WERI-Rb-1 (cell line): ENCODE measurements at places on chromosomes 1 and 21.

DNA sequence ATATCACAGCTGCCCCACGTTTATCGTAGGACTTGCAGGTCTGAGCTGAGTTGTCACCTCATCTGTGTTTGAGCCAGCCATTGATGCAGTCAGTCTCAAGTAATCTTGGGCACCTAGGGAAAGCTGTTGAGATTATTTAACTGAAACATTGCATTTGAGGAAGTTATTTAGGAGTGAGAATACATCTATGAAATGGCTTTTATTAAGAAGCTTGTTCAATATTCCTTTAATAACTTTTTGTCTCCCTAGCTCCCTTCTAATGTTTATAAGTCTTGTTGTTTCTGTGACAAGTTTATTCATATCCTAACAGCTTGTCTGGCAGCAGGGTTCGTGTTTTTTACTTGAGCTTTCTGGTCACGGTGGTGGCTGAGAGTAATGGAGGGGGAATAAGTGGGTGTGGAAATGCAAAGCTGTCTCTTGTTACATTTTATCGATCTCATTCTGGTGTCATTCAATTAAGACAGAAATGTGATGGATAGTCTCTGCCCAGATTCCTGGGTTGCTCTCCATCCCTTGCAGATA, 555.9 kb downstream of the USP25 start:
- no peak for DNase-seq

- no peak for DNase-seq
Measured at GRCh38 chr1:15609631-15610030, 7.6 kb upstream of the DDI2 start.

- DNase-seq = no peak
Measured at GRCh38 chr1:58573138-58573537, 3.9 kb downstream of the TACSTD2 start.

DNA sequence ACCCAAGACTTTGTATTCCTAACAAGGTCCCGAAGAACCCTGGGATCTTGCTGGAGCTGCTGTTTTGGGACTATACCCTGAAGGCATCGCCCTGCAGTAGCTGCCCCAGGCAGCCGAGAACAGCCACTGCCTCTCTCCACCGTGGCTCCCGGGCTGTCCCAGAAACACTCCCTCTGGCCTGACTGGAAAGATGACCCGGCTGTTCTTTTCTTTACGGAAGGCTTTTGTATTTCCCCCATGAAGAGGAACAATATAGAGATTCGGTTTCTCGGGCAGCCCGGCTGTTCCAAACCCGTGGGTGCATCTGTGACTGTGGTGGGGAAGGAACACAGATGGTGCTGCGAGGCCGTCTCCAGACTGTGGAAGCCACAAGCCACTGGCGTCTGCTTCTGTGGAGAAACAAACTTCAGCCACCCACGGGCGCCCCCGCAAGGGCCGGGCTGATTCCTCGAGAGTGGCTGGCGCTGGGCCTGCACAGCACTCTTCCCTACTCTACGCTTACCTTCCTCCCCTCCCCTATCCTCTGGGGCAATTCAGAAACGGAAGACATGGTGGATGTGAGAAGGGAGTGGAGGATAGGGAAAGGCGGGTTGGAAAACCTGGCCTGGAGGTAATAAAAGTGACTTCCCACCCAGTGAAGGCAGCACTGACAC, 33.7 kb upstream of the VASH2 start:
- DNase-seq = peak; percentile 45

- DNase-seq = no peak
Measured at GRCh38 chr1:38173157-38173831, 126.7 kb upstream of the POU3F1 start.

DNA sequence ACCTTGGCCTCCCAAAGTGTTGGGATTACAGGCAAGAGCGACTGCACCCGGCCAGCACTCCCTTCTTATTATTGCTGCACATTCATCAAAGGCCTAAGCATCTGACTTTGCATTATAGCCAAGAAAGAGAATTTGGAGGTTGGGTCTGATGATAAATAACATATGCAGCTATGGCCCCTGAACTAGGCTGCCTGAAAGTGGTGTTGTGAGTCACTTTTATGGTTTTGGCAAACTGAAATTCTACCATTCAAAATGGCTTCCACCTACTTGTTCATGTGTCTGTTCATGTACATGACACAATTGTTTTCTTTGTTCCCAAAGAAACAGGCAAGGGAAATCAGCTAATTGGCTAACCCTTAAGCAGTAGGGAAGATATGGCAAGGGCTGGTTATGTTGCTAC, 25.0 kb upstream of the UAP1 start:
- DNase-seq = no peak

- peak; percentile 90 for DNase-seq
Measured at GRCh38 chr1:41327383-41327999, 33.7 kb upstream of the FOXO6 start.

GRCh38 chr1:175978926-175979325, 228.2 kb downstream of the COP1 start:
- no peak for DNase-seq

DNA sequence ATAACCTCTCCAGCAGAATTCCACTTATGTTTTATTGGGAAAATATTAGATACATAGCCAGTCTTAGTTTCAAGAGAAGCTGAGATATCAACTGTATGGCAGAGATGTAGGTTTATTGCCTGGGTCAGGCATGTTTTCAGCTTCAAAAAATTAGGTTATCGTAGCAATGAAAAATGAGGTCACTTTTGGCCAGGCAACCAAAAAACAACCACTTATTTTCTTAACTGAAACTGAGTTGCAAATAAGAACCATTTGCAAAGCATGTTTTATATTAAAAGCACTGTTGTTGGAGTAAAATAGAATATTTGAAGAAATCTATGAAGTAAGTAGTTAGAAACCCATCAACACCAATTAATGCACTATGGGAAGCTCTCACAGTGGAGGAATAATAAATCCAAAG, 5.5 kb upstream of the OR6Y1 start:
- DNase-seq = no peak

DNA sequence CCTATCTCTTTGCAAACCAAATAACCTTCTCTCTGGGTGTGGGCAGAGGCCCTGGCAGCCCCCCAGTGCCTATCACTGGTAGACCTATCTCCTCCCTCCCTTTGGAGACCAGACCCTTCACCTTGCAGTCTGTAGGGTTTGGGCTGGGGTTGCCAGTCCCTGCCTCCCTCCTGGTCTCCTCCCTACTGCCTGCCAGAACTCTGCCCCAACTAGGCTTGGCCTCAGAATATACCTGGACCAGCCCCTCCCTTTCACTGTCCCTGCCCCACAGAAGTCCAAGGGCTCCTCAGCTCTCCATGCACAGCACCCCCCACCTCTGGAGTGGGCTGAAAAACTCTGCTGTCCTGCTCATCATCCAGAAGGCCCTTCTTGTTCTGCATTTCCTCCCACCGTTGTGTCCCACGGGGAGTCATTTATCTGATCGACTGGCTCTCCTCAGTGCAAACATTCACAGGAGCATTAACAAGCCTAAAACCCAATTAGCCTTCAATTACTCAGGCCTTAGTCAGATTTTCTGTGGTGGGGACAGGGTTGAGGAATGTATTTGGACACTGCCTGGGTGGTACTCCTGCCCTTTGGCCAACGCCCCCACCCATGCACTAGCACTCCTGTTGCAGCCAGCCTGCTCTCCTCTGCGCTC, 27.7 kb upstream of the DMBX1 start:
- no peak for DNase-seq

GRCh38 chr21:41387042-41387819, 25.4 kb downstream of the MX2 start:
- DNase-seq = no peak

DNA sequence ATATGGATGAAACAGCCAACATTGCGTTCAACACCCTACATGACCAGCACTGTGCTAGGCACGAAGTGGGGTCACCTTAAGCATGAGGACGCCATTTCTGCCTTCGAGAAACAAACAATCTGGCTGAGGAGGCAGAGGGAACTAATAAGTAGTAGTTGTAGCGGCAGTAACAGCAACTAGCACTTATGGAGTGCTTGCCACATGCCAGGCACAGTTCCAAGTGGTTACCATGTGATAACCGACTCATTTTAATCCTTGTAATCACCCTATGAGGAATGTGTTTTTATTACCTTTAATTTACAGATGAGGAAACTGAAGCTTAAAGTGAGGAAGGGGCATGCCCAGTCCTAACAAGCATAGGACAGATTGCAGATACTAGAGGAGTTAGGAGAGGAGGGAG, 33.7 kb downstream of the KCND3 start:
- no peak for DNase-seq

GRCh38 chr1:161784968-161785367, 18.8 kb downstream of the ATF6 start:
- no peak for DNase-seq

DNA sequence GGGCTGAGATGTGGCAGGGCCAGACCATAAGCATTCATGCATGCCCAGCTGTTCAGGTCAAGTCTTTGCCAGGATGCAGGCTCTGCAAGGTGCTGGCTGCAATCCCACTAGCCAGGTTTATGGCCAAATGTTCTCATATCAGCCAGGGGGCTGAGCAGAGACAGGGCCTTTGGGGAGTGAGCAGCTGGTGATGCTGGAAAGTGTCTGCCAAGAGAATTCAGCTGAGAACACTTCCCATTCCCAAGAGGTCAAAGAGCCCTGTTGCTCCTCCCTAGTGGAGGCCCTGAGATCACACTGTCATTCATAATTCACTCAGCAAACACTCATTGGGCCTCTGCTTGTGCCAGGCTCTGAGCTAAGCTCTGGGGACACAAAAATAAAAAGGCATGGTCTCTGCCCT, 150.3 kb downstream of the DMRTA2 start:
- no peak for DNase-seq

DNA sequence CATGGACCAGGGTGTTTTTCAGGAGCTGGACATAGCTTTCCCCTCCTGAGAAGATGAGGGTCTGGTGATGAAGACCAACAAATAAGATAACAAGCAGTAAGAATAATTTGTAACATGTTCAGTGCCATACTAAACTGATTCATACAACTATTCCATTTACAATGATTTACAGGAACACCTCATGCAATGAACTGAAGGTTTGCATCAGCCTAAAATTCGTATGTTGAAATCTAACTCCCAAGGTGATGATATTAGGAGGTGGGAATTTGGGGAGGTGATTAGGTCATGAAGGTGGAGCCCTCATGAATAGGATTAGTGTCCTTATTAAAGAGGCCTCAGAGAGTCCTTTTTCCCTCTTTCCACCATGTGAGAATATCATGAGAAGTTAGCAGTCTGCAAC, 15.9 kb upstream of the NIBAN1 start:
- DNase-seq = no peak

GRCh38 chr1:221724931-221725605, 16.8 kb downstream of the DUSP10 start:
- DNase-seq = no peak

DNA sequence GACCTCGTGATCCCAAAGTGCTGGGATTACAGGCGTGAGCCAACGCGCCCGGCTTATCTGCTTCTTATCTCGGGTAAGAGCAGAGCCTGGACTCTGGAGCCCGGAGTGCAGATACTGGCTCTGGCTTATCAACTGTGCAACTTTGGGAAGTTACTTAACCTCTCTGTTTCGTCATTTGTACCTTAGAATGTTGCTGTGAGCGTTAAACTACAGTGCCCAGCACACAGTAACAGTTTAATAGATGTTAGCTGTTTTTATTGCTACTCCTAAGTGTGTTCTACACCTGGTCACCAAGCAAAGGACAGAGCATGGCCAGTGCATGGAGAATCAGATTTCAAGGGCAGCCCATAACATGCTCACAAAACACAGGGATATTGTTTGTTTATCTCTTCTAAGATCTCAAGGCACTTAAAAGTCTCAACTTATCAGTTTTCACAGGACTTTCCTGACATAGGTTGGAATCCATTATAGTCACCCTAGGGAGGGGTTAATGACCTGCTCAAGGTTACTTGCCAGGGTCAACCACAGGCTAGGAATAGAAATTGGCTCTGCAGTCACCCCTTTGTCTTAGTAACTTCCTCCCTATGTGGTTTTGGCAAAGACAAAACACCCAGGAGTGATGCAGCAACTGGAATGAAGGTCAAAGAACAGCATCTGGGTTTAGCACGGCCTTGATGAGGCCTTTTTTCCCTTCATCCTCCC, 22.5 kb upstream of the SRP9 start:
- DNase-seq = peak; percentile 55

DNA sequence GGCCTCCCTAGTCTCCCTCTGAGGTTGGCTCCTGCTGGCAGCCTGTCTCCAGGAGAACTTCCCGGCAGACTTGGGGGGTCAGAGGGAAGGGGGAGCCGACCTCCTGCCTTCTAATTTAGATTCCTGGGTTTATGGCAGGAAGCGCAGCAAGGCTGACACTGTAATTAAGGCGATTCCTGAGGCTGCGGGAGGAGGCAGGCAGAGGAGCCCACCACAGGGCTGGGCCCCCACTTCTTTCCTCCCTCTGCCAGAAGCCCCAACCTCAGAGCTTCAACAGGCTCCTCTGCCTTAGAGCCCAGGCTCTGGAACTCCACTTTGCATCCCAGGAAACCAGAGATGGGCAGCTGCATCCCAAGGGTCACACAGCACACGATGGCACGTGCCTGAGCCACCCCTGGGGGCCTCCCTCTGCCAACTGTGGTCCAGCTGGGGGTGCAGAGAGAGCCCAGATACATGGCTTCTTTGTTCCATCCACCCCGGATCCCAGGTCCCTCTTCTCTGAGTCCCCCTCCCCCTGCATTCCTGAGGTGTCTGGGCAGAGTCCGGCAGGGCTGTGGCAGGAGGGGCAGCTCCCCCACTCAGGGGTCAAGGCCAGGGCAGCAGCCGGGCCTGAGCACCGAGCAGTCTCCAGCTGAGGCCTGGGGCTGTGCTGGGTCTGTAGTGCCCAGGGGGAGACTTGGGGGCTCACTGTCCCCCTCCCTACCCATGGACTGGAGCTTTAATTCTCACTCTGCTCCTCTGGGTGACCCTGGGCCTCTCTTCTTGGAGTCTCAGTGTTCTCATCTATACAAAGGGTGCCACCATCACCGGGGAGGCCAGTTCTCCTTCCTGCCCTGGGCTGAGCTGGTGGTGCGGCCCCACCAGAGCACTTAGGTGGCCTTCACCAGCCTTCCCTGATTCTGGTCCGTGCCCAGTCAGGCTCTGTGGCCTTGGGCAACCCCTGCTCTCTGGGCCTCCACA, 39.4 kb upstream of the FAM131C start:
- DNase-seq = no peak

DNA sequence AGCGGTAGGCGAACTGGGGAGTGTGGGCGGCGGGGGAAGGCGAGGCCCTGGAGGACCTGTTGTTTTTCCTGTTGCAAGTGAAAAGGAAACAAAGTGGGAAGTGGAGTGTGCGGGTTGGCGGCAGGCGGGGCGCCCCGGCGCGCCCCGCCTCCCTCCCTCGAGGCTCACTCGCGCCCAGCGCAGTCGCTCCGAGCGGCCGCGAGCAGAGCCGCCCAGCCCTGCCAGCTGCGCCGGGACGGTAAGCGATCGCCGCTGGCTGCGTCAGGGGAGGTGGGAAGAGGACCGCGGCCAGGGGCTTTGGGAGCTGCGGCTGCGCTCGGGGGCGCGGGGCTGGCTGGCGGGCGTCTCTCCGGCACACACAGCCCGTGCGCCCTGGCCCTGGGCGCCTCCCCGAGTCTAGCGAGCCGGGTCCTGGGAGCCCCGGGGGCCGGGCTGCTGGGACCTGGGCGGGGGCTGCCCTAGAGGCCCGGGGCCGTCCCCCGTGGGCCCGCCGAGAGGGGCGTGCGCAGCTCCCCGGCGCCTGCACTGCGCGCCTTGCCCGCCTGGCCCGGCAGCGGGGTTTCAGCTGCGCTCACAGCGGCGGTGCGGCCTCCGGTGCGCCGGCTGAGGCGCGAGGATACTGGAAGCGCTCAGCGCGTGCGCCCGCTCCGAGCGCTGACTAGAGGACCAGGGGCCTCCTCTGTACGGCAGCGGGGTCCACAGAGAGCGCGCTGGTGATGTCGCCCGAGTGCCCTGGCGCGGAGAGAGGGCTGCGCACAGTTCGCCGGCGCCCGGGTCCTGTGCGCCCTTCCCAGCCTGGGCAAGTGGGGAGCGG, at the start of gene PIK3CD:
Gene PIK3CD, plus strand, starts transcription at position 167 of the 814 bp plus-strand sequence. CDS start 58,725 bp downstream, outside the sequence.
- peak; percentile 48 for DNase-seq
